ENCODE measurements at places on chromosomes 2 and 18.
A peak's percentile ranks its signal among the peaks of the same experiment; 100 is the strongest.

GRCh38 chr2:99140860-99141109, 722 bp upstream of the C2orf15 start:
- DNase-seq, result no peak

DNA sequence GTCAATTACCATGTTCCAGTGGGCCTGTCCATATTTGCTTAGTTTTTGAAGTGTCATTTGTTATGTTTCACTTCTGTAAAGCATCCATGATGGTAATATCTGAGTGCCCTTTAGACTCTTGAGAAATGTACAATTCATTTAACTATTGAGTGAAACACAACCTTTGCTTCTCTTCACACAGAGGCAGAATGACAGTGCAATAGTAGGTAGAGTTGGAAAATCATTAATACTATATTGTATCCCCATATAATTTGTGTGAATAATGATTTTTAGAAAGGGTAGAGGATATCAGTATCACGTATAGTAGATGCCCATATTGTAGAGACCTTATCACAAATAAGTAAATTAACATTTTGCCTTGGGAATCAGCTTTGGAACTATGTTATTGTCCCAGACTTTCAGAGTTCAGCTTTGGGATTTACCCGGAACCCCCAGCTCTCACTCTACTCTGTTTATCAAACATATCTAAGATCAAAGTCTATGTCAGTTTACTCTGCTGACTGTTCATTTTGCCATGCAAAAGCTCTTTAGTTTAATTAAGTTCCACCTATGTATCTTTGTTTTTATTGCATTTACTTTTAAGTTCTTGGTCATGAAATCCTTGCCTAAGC, 172.7 kb upstream of the NOL4 start:
- DNase-seq, result no peak

- peak; percentile 59 for DNase-seq
Observed at GRCh38 chr2:10810202-10811161, 2.1 kb downstream of the PDIA6 start.

DNA sequence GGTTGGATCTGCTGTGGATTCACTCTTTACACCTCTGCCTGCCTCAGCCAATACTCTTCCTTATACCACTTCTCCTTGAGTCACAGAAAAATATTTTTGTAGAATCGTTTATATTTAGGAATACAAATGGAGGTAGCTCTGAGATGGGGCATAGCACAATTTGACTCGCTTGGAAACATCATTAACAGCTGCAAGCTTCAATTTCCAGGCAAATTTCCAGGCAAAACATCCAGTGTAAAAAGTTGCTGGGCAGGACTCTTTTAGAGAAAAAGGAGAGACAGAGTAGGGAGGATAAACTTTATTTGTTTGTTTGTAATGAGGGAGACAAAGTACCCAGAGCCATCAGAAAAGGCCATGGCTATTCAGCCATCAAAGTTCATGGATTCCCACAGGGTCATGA, 74.4 kb upstream of the SOX11 start:
- DNase-seq, result no peak

GRCh38 chr2:152499896-152500735, 165.1 kb downstream of the FMNL2 start:
- peak; percentile 88 for DNase-seq

- DNase-seq, result peak; percentile 7
Observed at GRCh38 chr2:35864141-35864540, 491.4 kb upstream of the CRIM1 start.

GRCh38 chr2:233143700-233144331, 83.7 kb downstream of the INPP5D start:
- DNase-seq, result no peak

DNA sequence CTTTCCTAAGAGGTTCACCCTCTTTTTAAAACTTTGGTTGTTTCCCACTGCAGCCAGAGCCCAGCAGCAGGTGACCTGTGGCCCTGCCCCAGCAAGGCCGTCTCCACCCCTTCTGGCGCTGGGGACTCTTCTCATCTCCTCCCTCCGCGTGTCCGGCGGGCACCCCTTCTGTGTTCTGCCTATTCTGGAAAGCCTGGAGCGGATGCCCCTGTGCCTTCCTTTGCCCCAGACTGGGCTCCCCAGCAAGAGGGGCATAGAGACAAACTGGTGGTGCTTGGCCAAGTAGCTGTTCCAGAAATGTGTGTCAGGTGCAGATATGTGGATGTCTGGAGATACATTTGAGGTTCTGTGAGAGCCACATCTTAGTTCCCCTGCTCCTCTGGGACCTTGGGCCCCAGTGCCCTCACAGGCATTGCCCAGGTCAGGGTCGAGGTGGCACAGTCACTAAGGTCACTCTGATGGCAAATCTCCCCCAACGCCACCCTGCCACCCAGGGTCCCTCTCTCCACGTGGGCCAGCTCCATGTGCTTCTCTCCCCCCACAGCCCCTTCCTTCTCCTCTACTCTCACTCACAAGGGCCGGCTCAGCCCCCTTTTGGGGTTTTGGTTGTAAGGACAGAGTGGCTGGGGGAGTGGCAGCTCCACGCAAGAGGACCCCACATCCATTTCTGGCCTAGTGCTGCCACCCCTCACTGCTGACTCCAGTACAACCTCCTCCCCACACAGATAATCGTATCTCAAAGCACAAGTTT, 35.5 kb upstream of the TAF1B start:
- DNase-seq, result no peak

DNA sequence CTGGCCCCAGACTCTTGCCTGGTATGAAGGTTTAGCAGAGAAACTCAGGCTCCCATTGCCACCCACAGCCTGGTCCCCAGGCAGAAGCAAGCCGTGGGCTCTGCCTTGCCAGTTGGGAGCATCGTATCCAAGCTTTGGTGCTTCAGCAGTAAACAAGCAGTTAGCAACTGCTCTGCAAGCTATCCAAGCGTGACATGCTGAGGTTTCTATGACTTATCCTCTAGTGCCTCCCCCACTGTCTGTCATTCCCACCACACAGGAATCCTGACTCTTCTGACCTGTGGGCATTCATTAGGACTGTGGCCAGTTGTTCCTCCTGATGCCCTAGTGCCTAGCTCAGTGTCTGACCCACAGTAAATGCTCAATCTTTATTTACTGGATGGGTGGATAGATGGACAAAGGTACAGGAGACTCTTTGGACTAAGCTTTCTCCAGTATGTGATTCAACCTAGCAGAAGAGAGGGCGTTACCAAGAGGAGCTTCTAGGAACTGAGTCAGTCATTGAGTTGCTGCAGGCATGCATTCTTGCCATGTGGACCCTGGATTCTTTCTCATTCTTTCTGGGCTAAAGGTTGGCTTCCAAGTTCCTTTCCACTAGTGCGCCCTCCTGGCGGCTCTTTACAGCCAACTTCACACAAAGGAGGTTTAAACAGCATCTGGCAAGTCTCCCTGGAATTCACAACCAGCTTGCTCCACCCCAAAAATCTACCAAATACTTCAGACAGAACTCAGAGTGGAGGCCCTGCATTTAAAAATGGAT, 40.6 kb upstream of the MRPL19 start:
- peak; percentile 88 for DNase-seq

DNA sequence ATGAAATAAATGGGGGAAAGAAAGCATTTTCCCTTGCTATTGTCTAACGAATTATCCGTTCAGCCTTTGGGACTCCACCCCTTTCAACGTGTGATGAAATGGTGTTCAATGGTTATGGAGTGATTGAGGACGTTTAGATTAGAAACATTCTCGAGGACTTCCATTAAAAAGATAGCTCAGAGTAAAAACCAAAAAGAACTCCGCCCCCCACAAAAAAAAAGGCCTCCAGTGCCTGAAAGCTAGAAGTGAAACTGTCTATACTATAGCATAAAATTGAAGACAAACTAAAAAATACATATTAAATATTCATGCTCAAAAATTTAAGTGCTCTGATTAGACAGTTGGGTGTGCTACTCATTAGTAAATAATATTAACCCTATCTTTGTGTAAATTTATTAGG, 3.0 kb upstream of the ZNF516 start:
- DNase-seq, result no peak

DNA sequence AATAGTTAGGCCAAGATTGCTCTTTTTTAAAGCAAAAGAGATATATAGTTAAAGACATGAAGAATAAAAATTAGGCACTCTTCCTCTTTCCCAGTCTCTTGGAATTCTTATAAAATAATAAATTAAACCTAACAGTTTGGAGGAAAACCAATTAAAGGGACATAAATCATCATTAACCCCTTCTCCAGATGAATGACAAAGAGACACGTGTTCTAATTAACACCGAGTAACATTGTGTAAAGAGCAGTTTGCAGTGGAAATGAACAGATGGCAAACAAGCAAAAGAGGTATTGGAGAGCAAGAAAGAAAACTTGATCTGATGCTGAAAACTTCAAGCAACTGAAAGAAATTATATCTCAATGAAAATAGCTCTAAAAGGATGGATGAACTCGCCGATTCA, 48.4 kb downstream of the BCL2 start:
- no peak for DNase-seq

GRCh38 chr2:176844461-176844860, 368.1 kb upstream of the HNRNPA3 start:
- DNase-seq, result no peak

- peak; percentile 79 for DNase-seq
Observed at GRCh38 chr2:3536682-3537632, 17.6 kb upstream of the ADI1 start.

GRCh38 chr2:217225596-217225995, 365.7 kb upstream of the TNP1 start:
- DNase-seq, result no peak

DNA sequence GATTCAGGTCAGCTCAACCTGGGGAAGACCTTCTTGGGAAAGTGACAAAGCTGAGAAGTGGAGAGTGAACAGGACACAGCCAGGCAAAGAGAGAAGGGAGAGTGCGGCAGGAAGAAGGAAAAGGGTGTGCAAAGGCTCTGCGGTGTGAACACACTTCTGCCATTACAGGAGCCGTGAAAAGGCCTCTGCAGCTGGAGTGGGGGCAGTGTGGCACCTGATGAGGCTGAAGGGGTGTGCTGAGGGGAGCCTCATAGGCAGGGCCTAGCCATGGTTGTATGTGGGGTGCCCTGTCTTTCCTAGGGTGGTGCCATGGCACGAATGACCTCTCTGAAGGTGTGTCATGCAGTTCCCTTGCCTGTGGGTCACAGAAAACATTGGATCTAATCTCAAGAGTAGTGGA, 347.6 kb downstream of the CYRIA start:
- no peak for DNase-seq

GRCh38 chr18:3440341-3440740, 9.6 kb upstream of the TGIF1 start:
- no peak for DNase-seq

DNA sequence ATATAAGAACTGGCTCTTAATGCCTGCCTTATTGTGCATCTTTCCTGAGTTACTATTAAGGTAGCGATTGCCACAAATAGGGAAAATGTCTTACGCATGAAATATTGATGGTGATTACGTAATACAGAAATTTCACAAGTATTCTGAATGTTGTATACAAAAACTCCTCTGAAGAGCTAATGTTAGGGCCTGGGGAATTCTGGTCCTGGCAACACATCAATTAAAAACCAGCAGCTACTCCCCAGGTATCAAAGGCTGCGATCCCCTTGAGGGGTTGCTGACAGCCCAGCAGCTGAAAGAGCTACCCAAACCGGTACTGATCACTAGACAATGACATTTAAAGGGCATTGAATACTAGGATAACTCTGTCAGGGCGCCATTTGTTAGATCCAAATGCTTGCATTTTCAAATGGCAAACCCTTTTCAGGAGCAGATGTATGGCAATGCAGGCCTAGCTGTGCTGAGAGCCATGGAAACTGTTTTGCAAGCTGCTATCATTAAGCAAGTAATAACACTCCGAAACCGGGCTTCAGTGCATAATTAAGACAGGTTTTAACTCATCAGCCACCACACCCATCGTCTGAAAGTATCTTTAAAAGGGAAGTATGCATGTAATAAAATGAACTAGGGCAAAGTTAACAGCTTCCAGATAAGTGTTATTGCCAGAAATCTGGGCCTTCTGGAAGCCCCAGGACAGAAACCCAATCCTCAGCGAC, 78.4 kb downstream of the CLHC1 start:
- peak; percentile 45 for DNase-seq

DNA sequence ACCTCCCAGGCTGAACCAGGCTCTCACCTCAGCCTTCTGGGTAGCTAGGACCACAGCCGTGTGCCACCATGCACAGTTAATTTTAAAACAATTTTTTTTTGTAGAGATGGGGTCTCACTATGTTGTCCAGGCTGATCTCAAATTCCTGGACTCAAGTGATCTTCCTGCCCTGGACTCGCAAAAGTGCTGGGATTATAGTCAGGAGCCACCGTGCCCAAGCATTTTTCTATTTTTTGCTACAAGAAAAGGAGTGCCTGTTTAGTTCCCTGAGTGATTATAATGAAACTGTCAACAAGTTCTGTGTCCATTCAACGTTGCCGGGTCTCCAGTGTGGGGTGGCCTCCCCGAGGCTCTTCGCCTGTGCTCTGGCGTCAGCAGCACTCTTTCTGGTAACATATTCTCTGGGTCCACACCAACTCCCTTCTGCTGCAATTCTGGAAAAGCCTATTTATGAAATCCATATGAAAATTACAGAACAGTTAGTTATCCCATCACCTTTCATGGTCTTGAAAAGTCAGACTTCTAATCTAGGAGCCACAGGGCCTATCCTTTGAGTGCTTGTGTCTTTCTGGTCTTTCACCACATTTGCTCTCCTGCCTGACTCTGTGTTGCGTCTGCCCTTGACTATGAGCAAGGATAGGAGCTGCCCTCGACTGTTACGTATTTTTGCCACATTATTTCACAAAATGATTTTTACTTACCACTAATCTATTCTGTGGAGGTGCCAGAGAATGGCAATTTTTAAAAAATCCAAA, 172.7 kb downstream of the SOCS6 start:
- no peak for DNase-seq

DNA sequence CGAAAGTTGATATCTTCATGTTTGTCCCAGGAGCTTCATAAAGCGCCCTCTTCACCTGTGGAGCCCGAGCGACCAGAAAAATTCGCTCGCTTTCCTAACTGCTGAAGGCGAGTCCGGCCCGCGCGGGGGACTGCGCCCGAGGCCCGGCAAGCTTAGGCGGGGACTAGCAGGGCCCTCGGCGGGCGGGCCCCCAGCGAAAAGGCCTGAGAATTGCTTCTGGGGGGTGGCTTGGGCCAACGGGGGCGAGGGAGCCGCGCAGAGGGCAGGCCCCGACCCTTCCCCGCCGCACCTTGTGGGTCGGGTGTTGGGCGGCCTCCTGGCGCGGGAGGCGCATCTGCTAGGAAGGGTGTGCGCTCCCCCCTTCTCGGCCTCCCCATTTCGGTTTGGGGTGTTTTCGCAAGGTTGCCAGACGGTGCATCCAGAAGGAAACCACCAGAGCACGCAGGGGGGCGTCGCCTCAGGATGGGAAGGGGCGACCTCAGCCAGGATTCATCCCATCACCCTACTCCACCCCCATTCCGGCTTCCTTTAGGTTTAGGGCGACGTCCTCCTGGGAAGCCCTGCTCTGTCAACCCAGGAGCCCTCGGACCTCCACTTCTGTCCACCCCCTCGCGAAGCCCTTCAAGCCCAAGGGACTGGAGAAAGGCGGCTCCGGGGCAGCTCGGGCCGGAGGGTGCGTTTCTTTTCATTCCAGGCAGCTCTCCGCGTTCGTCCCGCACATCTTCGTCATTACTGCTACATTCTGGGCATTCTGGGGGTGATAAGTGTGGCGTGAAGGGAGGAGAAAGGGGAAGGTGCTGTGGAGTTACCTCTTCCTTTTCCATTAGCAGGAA, 9.1 kb downstream of the SP9 start:
- DNase-seq, result peak; percentile 5

- DNase-seq, result no peak
Observed at GRCh38 chr2:189609853-189610252, 29.3 kb upstream of the SLC40A1 start.
